AG09309 (cell line): ENCODE measurements at places on chromosomes 12 and 14.
A peak's percentile ranks its signal among the peaks of the same experiment; 100 is the strongest.

GRCh38 chr14:94088516-94088915 lies 7.4 kb downstream of the IFI27L1 start:
- DNase-seq = no peak

DNA sequence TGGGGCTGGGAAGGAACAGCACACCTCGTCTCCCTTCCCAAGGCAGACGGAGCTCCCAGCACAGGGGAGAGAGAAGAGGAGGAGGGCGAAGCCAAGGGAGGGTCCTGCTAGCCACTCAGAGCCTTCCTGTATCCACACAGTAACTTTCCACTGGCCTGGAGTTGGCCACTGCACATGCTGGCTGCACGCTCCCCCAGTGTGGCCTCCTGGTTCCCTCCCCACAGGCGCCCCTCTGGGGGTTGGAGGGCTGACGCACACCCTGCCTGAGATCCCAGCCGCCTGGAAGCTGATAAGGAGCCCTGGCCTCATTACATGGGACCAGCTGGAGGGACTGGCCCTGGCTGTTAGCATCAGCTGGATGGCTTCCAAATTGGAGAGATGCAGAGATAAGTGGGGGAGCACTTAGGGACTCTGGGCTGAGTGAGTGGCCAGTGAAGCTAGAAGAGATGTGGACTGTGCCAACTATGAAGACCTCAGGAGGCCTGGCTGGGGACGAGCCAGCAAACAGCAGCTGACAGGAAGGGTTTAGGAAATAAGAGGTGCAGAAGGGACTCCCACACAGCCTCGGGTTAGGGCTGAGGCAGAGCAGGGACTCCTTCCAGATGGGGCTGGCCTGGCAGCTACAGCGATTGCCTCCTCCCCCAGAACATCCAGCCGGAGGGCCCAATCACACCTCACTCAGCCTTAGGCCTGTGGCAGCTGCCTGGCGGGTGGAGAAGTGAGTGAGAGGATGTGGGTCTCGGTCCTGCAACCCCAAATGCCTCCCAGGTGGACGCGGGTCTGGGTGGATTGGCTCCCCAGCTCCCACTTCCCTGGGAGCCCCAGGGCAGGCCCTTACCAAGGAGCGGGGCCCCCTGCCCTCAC lies 26.3 kb upstream of the BCDIN3D start:
- peak; percentile 87 for DNase-seq

DNA sequence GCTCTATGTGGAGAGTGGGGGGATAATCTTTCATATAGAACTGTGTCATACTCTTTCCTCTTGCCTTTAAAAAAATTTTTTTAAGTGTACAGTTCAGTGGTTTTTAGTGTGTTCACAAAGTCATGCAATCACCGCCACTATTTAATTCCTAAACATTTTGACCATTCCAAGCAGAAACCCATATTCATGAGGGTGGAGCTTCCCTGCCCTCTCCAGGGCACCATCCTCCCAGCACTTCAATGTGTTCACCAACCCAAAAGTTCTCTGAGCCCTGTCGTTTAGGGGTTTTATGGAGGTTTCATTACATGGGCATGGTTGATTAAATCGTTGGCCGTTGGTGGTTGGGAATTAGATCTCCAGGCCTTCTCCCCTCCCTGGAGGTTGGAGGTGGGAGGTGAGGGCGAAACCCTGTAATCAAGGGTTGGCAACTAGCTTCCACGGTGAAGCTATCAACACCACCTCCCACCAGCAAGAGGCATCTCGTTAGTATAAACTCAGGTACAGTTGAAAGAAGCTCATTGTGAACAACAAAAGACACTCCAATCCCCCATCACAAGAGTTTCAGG lies 42.8 kb upstream of the WNK1 start:
- no peak for DNase-seq

GRCh38 chr14:47857646-47858045 lies 182.2 kb upstream of the MDGA2 start:
- no peak for DNase-seq

DNA sequence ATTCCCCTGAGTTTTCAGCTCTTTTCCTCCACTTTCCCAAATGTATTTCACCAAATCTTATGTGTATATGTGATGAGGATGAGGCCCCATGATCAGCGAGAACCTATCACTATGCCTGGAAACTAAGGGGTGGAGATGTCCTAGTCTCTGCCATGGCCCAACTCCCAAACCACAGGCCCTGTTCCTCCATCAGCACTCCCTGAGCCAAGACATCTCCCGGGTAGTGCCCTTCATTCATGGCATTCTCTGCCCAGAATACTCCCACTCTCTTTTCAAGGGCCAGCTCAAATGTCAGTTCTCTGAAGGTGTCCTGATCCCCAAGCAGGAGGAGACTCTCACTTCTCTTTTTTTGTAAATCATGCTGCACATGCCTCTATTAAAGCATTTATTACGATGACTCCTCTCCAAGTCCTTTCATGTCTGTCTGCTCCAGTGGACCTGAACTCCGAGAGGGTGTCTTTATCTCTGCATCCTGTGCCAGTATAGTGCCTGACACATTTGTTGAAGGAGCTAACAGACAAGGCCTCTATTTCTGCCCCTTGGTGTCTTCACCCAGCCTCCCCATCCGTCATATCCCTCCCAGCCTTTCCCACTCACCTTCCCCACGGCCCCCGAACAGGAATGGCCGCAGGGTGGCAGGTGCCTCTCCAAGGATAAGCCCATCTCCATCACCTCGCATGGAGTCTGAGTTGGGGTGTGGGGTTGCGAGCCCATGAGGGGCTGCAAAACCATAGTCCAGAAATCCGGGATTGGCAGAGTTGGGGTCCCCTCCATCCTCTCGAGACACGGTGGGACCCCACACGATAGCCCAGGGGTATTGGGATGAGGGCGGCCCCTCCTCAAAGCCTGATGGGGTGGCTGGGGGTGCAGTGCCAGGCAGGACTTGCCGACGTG lies 3.7 kb downstream of the PIANP start:
- no peak for DNase-seq

DNA sequence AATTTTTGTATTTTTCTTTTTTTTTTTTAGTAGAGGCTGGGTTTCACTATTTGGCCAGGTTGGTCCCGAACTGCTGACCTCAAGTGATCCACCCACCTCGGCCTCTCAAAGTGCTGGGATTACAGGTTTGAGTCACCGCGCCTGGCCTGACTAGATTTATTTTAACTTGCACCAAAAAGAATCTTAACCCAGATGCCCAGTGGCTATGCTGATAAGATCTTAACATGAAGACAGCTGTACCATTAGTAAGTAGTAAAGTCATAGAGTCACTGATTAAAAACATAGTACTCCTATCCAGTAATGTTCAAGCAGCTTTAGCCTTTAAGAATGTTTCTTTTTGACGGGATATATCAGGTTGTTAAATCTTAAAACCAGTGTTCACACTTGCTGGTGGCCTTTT lies 1061.8 kb upstream of the FLRT2 start:
- no peak for DNase-seq
